ENCODE measurements at places on chromosomes 7 and 10.

GRCh38 chr7:146494952-146495596 lies 378.5 kb downstream of the CNTNAP2 start:
- DNase-seq, result no peak
- no peak overlapping the region for H3K4me3 ChIP-seq
- H3K27ac ChIP-seq, result no peak overlapping the region
- H3K27me3 ChIP-seq, result no peaks in the 10 kb centered on the region
- no peaks in the 10 kb centered on the region for H3K36me3 ChIP-seq

DNA sequence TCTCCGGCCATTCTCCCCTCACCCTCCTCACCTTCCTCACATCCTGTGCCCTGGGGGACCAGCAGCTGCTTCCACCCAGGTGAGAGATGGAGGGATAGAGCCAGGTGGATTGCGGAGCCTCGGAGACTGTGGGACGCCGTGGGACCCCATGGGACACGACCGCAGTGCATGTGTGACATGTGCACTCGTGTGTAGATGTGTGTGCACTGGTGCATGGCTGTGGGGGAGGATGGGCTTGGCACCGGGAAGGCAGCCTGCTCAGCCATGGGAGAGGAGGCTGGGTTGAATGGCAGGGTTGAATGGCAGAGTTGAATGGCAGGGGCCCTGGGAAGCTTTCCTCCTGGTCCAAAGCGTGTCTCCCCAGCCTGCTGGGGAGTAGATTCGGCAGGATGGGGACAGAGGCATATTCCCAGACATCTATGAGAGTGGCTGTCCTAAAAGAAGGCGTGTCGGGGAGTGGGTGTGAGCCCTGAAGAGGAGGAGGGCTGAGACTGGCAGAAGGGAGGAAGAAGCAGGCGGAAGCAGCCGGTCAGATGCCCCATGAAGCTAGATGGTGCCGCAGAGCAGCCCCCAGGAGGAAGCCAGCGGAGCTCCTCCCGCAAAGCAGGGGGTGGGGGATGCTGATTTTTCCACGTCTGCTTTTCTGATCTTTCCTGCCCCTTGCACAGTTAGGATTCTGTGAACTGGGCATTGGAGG lies 815 bp downstream of the GIMAP8 start:
- H3K4me1 ChIP-seq, result no peaks in the 10 kb centered on the region
- DNase-seq, result no peak
- no peaks in the 10 kb centered on the region for H3K27me3 ChIP-seq
- H3K36me3 ChIP-seq, result no peaks in the 10 kb centered on the region
- no peak overlapping the region for H3K27ac ChIP-seq
- peak overlapping the region; percentile 66 for H3K4me3 ChIP-seq

DNA sequence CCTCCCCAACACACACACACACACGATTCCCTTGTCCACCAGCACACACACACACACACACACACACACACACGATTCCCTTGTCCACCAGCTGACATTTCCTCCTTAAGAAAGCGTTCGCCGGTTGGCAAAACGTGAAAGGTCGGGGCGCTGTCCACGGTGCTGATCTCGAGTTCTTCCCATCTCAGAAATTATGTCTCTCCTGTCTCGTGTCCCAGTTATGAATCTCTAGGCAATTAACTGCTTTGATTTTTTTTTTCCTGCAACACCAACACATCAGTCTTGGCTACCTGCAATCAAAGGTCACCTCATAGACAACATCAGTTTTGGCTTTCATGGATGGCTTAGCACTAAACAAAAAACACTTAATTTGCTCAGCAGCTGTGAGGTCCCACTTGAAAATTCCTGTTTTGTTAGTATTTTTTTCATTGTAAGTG lies 1.9 kb downstream of the INA start:
- DNase-seq, result no peak
- H3K27me3 ChIP-seq, result peaks cover 5% of the 10 kb centered on the region
- H3K4me3 ChIP-seq, result no peak overlapping the region
- peaks cover 18% of the 10 kb centered on the region for H3K4me1 ChIP-seq
- no peaks in the 10 kb centered on the region for H3K36me3 ChIP-seq
- H3K27ac ChIP-seq, result no peak overlapping the region

GRCh38 chr10:45399113-45399512 lies 25.1 kb downstream of the ALOX5 start:
- no peaks in the 10 kb centered on the region for H3K36me3 ChIP-seq
- DNase-seq, result no peak
- H3K4me1 ChIP-seq, result no peaks in the 10 kb centered on the region

- no peak overlapping the region for H3K4me3 ChIP-seq
- no peak for DNase-seq
- H3K27me3 ChIP-seq, result no peaks in the 10 kb centered on the region
- peaks cover 8% of the 10 kb centered on the region for H3K4me1 ChIP-seq
- no peaks in the 10 kb centered on the region for H3K36me3 ChIP-seq
These were observed 50.8 kb upstream of the KLF6 start for GRCh38 chr10:3835770-3836169.

- peaks cover 38% of the 10 kb centered on the region for H3K4me1 ChIP-seq
- no peaks in the 10 kb centered on the region for H3K36me3 ChIP-seq
- H3K27me3 ChIP-seq, result no peaks in the 10 kb centered on the region
- peak overlapping the region; percentile 20 for H3K4me3 ChIP-seq
These were observed 17.4 kb downstream of the SLC13A4 start for GRCh38 chr7:135710417-135711138.

- no peak overlapping the region for H3K27ac ChIP-seq
- no peaks in the 10 kb centered on the region for H3K27me3 ChIP-seq
- H3K4me3 ChIP-seq, result no peak overlapping the region
- H3K36me3 ChIP-seq, result no peaks in the 10 kb centered on the region
- no peaks in the 10 kb centered on the region for H3K4me1 ChIP-seq
- DNase-seq, result no peak
These were observed 266.5 kb upstream of the HGF start for GRCh38 chr7:82036146-82036886.

DNA sequence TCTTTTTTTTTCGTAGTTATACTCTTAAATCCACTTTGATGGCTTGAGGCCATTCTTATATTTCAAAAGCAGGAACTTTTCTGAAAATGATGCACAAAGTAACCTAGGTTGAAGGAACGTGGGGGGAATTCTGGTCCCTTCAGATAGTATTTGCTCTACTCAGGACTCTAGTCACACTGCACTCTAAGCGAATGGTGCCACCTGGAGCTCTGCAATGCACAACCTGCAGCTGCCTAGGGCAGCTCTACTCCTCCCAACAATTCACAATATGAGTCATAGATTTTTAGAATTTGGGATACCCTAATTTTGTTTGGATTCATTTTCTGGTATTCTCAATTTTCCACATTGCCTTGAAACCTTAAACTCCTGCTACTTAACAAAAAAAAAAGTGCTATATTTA lies 17.3 kb downstream of the SYPL1 start:
- H3K4me1 ChIP-seq, result no peaks in the 10 kb centered on the region
- H3K36me3 ChIP-seq, result peaks cover 28% of the 10 kb centered on the region
- no peak for DNase-seq
- H3K27me3 ChIP-seq, result no peaks in the 10 kb centered on the region
- H3K27ac ChIP-seq, result no peak overlapping the region
- no peak overlapping the region for H3K4me3 ChIP-seq

- no peaks in the 10 kb centered on the region for H3K36me3 ChIP-seq
- DNase-seq, result no peak
- no peak overlapping the region for H3K27ac ChIP-seq
- H3K4me1 ChIP-seq, result no peaks in the 10 kb centered on the region
- H3K27me3 ChIP-seq, result no peaks in the 10 kb centered on the region
- no peak overlapping the region for H3K4me3 ChIP-seq
These were observed 7.3 kb downstream of the SFRP5 start for GRCh38 chr10:97764519-97764931.

Measured in thoracic aorta (tissue), 2 donors.